ENCODE measurements at places on chromosomes 5 and 9.

- DNase-seq = no peak
These were observed 174.5 kb upstream of the PITX1 start for GRCh38 chr5:135208555-135208902.

- no peak for DNase-seq
These were observed 360.1 kb upstream of the RIOK2 start for GRCh38 chr5:97543166-97543565.

GRCh38 chr5:150219142-150219541 lies 29.3 kb downstream of the SLC6A7 start:
- no peak for DNase-seq

DNA sequence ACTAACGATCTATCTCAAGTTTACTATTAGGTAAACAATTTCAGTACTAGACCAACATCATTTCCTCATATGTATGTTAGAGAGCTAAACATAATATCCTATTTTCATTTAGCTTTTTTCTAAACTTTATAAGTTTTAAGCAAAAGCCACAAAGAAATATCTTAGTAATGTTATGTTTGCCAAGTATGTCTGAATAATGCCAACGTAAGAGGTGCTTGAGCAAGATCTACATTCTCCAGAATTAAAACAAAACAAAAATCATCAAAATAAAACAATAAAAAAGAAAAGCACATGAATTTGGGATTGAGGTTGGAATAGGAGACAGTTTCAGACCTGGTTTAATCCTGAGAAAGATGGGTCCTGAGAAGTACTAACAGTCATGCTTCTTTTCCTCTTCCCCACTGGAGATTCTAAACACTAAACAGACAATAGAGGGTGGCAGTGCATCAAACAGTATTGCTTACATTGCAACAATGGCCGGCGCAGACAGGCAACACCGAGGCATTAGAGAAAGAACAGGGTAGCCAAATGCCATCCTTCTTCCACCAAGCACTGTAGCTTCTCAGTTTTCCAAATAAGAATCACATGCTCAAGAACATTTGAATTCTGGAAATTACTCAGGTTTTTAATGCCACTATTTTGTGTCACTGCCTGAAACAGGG lies 33.6 kb downstream of the CSNK1A1 start:
- DNase-seq = no peak

DNA sequence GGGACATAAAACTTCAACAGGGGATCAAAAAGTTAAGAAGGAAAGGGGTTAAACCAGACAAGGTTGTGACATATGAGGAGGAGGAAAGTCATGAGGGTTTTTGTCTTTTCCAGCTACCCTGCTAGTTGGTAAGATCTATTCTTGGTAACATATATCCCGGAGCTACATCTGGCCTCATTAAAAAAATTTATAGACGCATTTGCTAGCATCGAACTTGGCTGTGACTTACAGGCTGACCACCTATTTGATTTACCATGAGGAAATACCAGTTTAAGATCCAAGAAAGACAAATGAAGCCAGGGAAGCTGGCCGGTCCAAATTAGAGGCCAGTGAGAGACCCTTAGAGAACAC lies 87.6 kb upstream of the NIPAL4 start:
- DNase-seq = no peak

DNA sequence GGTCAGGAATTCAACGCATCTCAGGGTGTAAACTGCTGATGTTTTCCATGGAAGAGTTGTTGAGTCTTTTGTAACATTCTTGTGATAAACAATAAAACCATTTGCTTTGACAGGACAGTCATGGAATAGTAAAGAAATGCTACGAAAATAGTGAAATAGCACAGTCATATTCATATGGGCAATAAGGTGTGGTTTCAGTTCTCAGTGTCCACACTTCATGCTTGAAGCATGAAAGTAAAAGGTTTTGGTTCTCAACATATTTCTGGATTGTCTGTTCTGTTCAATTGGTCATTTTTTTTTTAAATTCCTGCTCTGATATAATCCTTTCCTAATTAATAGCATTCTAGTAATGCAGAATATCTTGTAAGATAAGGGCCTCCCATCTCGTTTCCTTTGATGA lies 467.6 kb upstream of the ZNF608 start:
- no peak for DNase-seq

GRCh38 chr5:88824892-88825583 lies 57.9 kb downstream of the MEF2C start:
- no peak for DNase-seq

- peak; percentile 83 for DNase-seq
These were observed at the start of gene ST8SIA4 for GRCh38 chr5:100903039-100903887. TSS of gene ST8SIA4 (minus strand) at chr5:100903282. CDS start at chr5:100902955, 327 bp downstream.

- DNase-seq = no peak
These were observed 12.1 kb downstream of the MRPL36 start for GRCh38 chr5:1787472-1788047.

DNA sequence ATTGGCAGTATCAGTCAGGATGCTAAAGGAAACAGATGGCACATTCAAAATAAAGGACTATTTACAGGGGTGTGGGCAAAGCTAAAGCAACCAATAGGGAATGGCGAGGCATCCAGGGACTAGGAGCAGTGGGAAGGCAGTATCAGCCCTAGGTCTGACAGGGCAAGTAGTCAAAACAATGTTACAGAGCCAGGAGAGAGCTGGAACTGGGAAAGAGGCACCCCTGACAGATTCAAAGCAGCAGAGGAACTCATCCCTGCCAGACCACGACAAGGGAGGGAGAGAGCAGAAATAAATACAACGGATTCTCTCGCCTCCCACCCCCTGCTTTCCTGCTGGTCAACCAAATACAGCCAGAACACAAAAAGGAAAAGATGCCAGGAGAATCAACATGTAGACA lies 371.5 kb downstream of the NR2F1-AS1 start:
- DNase-seq = no peak

DNA sequence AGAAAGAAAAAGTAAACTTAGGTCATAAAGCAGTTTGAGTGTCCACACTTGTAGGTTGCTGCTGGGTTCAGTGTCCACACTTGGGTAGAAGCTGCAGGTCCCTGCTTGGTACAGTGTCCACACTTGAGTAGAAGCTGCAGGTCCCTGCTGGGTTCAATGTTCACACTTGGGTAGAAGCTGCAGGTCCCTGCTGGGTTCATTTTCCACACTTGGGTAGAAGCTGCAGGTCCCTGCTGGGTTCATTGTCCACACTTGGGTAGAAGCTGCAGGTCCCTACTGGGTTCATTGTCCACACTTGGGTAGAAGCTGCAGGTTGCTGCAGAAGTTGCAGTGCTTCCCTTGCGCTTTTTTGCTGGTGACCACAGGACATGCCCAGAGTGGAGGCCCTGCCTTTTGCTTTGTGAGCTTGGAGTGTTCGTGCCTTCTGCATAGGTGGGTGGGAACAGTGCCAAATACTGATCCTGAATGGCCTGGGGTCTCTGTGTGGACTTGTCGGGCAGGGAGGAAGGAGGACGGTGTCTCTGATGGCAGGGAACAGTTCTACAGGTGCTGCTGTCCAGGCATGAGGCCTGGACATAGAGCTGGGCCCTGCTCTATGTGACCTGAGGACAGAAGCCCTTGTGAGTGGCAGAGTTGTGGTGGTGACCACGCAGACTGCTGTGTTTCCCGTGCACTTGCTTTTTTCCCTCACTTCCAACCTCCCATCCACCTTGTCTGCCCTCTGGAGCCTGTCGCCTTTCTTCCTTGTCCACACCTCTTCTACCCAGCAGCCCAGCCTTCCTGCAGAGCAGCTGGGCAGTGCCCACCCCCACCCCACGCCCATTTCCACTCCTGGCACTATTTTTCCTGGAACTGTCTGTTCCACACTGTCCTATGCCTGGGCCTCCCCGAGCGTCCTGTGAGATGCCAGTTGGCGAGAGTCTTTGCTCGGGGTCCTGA lies 120.8 kb downstream of the EHMT1 start:
- DNase-seq = no peak

GRCh38 chr5:82327941-82328340 lies 49.8 kb upstream of the RPS23 start:
- DNase-seq = no peak

DNA sequence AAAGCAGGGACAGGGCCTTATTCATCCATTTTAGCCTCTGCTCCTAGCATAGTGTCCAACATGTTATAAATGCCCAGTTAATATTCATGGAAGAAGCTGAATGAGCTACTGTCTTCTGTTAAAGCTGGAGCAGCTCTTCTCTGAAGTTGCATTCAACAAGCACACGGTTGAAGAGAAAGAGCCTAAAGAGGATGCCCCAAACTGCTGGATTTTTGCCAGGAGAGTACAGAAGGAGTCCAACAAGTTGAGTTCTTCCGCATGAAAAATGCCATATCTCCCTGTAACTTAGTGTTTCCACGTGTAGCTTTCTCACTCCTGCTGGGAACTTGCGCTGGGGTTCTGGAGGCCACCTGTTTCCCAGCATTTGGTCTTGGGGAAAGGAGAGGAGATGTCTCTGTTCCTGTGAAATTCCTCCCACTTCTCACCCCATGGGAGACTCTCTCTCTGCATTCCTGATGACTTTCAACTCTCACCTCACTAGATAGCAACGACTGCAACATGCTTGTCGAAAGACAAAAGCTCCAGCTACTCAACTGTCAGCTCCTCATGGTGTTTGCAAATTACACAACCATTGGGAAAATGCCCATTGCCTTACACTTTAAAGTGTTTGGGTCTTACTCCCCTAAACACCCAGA lies 122.8 kb downstream of the KIF4B start:
- DNase-seq = no peak

- no peak for DNase-seq
These were observed 13.2 kb upstream of the LHX2 start for GRCh38 chr9:123998278-123998925.

DNA sequence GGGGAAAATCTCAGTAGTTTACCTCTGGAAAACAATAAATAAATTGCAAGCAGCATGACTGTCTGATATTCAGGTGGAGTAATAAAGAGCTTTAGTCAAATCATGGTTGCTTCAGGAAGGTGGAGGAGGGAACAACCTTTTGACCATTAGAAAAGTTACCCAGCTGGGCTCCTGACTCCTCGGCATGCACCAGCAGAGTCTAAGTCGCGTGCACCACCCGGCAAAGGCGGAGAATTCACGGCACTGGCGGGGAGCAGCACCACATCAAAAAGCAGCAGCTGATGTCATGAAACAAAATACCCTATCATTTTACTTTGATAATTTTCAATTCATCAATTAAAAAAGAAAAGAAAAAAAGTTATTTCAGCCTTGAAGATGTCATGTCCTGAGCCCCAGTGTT lies 34.6 kb downstream of the EBF1 start:
- no peak for DNase-seq

- no peak for DNase-seq
These were observed 929 bp downstream of the SH3PXD2B start for GRCh38 chr5:172453206-172453985.

GRCh38 chr9:113589890-113590289 lies 126.4 kb downstream of the RGS3 start:
- DNase-seq = no peak

- DNase-seq = no peak
These were observed 87.1 kb upstream of the PPP1R26 start for GRCh38 chr9:135392511-135392910.

DNA sequence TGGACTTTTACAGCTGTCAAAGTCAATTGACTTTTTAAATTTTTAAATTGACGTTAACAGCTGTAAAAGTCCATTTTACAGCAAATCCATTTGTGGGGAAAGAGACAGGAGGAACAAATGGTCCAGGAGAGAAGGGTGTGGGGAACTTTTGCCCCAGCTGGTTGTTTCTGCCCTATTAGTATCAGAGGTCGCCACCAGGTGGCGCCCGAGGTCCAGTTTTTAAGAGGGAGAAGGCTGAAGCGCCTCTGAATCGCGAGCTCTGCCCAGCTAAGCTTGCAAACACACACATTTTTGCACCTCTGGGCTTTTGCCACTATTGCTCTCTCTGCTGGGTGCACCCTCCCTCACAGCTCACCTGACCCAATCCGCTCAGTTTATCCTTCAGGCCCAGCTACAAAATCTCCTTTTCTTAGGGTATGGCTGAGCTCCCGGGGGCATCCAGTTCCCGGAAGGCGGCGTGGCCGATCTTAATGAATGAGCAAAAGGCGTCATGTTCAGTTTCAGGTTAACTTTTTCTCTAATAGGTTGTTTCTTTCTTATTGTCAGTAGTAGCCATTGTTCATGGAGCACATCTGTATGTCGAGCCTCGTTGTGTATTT lies 6.3 kb upstream of the TTLL11 start:
- DNase-seq = peak; percentile 74

DNA sequence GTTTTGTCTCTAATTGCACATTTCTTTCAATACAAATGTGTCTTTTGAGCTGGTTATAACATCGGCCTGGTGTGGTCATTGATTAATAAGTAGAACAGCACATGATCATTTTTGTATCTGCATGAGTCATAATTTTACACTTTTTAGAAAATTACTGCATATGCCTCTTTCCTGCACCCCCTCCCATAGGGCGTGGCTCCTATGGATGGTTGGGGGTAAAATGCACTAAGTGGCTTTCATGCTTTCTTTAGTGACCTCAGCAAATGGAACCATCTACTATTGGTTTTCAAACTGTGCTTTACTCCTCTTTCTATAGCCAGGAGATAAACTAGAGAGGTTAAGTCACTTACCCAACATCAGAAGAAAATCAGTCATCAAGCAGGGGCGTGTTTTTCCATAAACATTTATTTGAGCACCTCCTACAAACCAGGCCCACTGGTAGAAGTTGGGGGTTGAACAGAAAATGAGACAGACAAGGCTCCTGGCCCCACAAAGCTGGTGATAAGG lies 3.8 kb downstream of the ANXA6 start:
- DNase-seq = no peak

GRCh38 chr9:95572381-95573151 lies 55.8 kb upstream of the PTCH1 start:
- no peak for DNase-seq

DNA sequence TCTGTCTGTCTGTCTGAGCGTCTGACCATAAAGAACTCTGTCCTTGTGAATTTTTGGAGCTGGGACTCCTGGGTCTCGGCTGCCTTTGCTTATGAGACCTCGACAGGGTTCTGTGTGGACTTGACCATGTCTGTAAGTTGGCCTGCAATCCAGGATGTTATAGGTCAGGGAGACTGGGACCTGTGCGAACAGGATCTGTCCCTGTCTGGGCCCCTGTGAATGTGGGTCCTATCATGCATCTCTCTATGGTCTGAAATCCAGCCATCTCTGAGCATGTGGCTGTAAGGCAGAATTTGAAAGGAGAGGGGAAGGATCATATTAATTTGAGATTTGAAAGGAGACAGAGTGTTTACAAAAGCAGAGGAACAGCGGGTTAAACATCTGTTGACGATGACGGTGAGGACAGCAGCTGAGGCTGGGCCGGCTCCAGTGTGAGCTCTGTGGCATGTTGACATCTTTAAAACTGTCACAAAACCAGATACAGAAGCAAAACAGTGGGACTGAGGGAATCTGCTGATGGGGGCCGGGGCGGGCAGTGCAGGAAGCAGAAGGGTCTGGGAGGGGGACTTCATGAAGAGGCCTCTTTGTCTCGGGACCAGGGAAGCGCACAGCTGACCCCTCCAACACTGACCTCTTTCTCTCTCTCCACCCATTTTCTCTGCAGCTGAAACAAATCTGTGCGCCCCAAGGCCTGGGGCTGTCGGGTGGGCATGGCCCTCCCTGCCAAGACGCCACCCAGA lies 19.1 kb upstream of the MVB12B start:
- DNase-seq = no peak

GRCh38 chr5:138574744-138575193 lies 432 bp downstream of the HSPA9 start:
- DNase-seq = no peak

- DNase-seq = no peak
These were observed 21.2 kb downstream of the SWI5 start for GRCh38 chr9:128297221-128297773.

GRCh38 chr9:128244837-128245231 lies 31.0 kb downstream of the GOLGA2 start:
- no peak for DNase-seq
